ENCODE measurements at places on chromosomes 11 and 22. TPM values are rescaled to one million over a fixed set of nuclear protein-coding genes. Genes with fewer than 3 reads are reported as not detected.

DNA sequence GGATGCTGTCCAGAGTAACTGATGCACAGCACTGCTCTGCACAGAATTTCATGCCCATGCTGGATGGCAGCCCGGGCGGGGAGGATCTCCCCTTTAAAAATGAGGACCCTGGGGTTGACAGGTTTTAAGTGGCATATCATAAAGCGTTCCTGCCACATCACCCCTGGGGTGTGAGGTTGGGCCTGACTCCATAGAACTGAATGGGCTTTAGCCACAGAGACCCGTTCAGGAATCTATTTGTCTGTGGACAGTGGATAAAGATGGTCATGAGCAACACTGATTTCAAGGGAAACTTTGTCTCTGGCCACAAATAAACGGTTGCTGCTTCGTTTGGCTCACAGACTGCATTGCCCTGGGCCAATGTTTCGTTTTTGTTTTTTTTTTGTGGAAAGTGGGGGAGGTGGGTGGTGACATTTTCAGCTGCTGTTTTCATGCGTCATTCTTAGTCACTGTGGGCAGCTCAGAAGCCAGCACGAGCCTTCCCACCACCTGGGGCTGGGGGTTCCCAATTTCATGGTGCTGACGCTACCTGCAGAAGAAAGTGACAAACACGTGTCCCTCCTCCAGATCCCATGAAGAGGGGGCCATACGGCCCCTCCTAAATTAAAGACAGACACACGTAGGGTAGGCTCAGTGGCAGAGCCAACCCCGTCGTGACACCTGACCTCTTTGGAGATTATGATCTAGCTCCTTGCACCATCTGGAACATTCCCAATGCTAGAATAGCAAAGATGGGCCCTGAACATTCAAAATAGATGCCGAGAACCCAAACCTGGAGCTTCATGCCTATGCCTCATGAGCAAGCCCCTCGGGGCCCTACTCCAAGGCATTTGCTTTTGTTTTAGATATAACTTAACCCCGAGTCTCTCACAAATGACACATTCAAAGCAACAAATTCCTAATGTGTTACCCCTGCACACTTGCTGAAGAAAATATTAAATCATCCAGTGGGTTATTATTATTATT, 54.8 kb upstream of the PHF21B start:
- DNase-seq: no peak

DNA sequence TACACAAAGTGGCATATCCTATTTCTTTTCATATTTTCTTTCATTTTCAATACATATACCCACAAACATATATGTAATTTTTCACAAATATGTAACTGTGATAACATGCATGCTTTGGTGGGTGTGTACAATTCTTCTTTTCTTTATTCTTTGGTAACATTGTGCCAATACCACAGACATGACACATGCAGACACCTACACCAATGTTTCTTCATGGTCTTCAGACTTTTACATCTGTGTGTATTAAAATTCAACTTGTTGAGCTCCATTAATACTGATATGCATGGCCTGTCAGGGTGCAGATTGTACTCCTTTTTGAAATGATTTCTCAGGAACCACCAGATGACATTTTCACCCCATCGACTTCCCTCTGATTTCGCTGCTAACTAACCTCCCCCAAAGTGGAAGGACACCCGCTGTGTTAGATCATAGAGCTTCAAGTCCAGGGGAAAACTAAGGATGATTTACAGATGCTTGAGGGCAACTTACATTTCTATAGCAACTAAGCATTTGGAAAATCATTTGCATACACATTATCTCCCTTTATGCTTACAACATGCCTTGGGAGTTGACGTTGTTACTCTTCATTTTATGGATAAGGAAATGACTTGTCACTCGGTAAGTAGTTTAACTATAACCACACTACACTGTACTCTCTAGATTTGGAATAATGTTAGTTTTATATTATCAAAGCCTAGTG, 10.5 kb upstream of the PANX3 start:
- no peak for DNase-seq

DNA sequence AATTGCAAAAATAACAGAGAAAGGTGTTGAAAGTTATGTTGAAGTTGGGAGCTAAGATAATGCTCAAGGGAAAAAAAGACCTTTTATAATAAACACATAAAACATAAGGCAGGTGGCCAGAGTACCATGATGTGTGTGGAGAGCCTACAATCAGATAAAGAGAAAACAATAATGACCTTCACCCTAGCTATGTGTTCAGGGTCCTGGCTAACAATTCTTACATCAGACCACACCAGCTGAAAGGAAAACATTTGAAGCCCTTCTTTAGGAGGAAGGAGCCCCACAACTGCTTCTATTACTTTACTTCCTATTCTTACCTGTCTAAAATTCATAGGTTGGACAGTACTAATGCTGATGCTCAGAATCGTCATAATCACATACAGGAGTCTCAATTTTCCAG, 2.5 kb downstream of the TSG101 start:
- no peak for DNase-seq

GRCh38 chr11:57792060-57792541, 30.5 kb downstream of the CTNND1 start:
- DNase-seq: peak; percentile 79

GRCh38 chr11:73648571-73649046, 2.2 kb downstream of the PLEKHB1 start:
- no peak for DNase-seq

DNA sequence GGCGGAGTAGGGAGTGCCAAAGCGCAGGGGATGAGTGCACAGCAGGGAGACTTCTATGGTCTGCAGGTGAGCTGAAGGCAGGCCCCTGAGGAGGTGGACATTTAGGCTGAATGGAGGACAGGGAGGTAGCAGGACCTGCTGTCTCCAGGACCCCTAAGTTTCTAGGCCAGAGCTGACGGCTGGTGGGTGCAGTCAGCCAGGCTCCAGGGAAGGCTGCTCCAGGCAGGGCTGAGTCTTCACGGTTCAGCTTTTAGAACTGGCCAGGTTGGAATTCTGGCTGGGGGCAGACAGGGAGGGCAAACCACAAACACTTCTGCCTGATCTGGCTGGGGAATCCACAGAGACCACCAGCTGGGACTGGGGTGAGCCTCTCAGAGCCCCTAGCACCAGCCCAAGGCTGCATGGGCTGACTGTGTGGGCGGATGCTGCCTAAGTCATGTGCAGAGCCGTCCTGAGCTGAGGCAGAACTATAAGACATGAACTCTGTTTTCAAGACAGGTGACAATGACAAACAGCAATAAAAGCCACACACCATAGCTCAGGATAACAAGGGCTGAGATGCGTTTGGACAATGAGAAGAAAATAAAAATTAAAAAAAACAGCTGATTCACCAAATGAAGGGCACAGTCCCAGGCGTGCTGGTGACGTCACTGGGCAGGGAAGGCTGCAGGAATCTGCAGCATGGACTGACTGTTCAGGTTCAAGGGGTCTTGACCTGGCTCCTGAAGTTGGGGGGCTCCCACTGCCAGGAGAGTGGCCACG, 10.4 kb upstream of the MALAT1 start:
- DNase-seq: peak; percentile 72

GRCh38 chr11:128784059-128784804, 82.9 kb downstream of the KCNJ1 start:
- DNase-seq: no peak

GRCh38 chr11:86476109-86476861, 101.6 kb downstream of the CCDC81 start:
- DNase-seq: no peak

- no peak for DNase-seq
Observed at GRCh38 chr11:44335919-44336318, 26.0 kb upstream of the ALX4 start.

DNA sequence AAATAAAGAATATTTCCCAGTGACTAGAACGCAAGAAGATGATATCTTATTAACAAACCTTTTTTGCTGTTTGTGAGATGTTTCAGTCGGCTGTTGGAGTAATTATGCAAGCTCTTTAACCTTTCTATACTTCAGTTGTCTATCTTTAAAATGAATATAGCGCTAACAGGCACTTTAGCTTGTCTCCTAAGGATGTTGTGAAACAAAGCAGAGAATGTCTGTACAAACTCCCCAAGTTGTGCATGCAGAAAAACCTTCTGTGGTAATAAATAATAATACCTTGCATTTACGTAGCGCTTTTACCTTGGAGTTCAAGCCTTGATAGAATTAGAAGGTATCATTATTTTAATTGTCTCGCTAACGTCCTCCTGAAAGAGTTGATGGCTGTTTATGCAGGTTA, 1.9 kb upstream of the KDM2A start:
- no peak for DNase-seq

DNA sequence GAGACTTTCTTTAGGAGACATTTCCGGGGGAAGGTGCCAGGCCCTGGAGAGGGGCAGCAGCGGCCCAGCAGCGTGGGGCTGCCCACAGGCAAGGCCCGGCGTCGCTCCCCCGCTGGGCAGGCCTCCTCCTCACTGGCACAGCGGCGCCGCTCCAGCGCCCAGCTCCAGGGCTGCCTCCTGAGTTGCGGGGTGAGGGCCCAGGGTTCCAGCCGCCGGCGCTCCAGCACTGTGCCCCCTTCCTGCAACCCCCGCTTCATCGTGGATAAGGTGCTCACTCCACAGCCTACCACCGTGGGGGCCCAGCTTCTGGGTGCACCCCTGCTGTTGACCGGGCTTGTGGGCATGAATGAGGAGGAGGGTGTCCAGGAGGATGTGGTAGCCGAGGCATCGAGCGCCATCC, 15.2 kb upstream of the MDK start:
- no peak for DNase-seq

GRCh38 chr11:122179961-122180834, 64.2 kb upstream of the BLID start:
- DNase-seq: no peak

- DNase-seq: peak; percentile 99
Observed at GRCh38 chr22:39319284-39320022, at the start of gene RPL3. Gene RPL3 (minus strand): TSS chr22:39319623. CDS start chr22:39319597, 26 bp downstream.

GRCh38 chr11:76802621-76803020, 19.5 kb downstream of the TSKU start:
- DNase-seq: no peak

DNA sequence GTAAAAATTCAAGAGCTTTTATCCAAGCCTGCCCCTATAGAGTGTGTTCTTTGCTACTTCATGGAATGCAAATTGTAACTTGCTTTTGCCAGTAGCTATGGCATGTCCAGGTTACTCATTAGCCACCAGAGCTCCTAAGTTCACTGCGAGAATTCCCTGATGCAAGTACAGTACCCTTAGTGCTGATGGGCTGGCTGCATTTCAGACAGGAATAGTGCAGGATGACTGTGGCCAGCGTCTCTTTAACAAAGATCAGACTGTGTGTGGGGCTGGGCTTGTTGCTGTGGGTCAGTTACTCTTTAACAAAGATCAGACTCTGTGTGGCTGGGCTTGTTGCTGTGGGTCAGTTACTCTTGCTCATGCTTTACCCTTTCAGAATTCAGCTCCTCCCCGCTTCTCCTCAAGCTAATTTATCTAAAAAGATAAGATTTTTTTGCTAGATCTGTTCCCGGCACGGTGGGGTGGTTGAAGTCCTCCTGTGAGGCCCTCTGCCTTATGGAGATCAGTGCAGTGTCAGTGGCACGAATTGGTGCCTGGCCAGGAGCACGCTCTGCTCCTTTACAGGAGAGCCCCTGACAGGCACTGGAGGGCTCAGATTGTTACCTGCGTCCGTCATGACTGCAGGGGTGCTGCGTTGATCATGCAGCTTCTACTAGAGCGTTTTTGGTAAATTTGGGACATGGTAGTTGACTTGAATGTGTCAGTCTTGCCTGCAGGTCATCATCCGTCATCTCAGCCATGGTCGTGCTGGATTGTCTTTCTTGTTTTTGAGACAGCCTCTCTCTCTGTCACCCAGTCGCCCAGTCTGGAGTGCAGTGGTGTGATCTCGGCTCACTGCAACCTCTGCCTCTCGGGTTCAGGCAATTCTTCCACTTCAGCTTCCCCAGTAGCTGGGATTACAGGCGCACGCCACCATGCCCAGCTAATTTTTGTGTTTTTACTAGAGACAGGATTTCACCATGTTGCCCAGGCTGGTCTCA, 27.0 kb downstream of the AP2A2 start:
- peak; percentile 79 for DNase-seq

- peak; percentile 81 for DNase-seq
Observed at GRCh38 chr11:69101115-69101791, 52.5 kb downstream of the TPCN2 start.

DNA sequence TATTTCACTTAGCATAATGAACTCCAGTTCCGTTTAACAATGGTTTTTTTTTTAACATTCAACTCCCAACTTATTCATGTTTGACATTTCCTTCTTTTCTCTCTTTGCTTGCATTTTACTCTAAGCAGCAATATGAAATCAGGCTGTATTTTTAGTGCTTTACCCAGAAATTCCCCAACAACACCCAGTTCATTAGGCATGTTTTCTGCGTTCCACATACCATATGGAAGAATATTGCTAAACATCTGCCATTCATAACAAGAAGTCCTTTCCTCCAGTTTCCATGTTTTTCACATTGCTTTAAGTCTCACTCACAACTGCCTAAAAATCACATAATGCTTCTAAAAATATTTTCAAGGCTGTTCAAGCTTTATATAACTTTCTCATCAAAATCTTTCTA, 45.8 kb downstream of the PLAAT5 start:
- DNase-seq: no peak

DNA sequence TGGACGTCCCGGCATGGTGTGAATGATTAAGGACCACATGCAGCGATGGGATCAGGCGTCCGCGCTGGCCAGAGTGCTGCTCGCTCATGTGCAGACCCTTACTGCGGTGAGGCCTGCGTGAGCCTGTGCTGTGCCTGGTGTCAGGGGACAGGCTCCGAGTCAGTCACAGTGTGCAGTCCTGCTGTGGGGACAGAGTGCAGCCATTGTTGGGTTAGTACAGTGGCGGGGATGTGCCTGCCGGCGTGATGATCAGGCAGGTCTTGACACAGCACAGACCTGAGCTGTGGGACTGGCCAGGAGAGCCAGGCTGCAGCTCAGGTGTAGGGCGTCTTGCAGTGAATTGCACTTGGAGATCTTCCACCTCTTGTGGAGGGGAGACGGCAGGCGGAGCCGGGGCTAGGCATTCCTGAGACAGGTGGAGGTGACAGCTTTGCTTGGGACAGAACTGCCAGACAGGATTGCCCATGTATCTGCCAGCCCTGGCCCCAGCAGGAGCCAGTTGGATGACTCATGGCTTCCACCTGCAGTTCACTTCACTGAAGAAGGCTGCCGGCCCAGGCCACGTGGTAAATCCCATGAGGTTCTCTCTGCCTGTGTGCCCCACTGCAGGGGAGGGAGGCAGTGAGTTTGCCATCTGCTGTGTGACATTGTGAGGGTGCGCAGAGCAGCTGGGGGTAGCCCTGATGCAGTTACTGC, 17.3 kb downstream of the TRMU start:
- DNase-seq: no peak

DNA sequence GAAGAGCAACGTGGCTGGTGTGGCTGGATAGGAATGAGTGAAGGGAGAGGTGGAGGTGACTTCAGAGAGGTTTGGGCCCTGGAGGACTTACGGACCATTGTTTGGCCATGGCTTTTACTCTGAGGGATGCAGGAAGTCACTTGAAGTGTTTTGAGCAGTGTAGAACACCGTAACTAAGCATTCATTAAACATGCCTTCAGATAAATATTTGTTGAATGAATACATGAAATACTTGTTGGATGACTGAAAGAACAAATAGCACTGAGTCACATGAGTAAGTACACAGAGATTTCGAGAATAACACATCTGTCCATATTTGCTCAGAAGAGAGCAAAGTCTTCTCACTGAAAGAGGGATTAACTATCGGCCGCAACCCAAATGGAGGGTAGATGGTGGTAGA, 182.7 kb upstream of the SNX19 start:
- no peak for DNase-seq

Gene BTBD10
- total RNA-seq: 29.5 TPM

Gene ACAD8
- total RNA-seq: 28.8 TPM

Gene PKDREJ
- 0.75 TPM for total RNA-seq

Gene PITPNB
- 47.4 TPM for total RNA-seq

Gene C11orf42
- not detected for total RNA-seq

Gene SEC14L6
- total RNA-seq: 0.47 TPM

Gene C11orf65
- 0.35 TPM for total RNA-seq

Measured in mucosa of descending colon (tissue), 3 donors.